Activated effector memory CD4-positive, alpha-beta T cell treated with Interleukin-2 at 50 U/mL for 16 hours (primary cell): ENCODE measurements at places on chromosomes 5 and 9.

- no peak for DNase-seq
Measured at GRCh38 chr9:103574056-103574455, 520.1 kb upstream of the SMC2 start.

DNA sequence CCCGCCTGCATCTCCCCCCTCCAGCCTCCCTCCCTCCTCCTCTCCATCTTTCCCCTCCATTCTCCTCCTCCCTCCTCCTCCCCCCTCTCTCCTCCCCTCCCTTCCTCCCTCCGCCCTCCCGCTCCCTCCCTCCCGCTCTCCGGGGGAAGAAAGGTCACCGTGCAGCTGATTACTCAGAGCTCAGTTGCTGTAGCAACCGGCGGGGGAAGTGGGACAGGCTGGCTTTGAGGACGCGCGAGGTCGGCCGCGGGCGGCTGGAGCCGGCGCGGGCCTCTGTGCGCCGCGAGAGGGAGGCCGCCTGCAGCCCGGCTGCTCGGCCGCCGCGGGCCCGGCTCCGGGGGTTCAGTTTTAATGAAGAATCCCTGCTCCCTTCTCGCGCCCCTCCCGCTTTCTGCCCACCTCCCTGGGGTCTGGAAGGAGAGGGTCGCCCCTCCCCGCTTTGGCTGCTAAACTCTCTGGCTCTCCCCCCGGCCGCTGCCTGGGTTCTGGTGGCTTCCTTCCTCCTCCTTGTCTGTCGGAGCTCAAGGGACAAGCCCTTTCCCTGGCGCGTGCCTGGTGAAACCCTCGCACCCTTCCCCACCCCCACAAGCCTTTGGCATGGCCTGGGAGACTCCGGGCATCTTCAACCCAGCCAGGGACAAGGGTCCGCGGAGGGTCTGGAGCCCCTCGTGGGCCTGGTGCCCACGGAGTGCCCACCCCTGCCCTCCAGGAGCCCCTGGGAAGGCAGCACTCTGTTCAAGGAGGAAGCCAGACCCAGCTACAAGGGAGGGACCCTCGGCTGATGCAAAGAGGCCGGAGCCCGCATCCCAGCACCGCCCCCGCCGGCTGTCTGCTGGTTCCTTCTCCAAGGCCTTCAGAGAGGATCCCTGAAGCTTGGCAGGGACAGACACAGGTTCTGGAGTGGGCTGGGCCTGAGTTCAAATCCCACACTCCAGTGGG lies 160.3 kb downstream of the C9orf50 start:
- DNase-seq = peak; percentile 80

DNA sequence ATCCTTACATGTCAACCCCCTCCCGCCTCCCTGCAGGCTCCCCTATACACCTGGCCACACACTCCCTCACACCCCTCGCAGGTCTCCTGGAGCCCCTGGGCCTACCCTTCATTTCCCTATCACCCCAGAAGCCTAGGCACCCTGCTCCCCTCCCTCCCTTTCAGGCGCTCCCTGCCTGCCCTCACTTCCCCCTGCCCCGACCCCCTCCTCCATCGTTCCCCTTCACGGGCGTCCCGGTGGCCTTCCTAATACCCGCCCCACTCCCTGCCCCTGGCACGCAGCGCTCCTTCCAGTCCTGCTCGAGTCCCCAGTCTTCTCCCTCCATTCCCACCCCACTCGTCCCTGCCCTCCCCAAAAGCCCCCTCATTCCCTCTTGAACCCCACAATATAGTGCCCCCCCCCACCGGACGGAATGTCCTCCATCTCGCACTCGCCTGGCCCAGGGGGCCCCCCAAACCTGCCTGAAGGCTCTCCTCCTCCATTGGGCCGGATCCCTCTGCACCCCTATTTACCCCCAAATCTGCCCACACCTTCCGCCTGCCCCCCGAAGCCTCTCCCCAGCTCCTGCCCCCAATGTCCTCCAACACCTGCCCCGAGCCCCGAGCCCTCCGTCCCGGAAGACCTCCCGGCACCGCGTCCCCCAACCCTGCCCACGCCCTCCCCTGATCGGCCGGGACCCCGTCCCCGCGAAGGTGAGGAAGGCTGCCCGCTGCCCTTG lies 746 bp downstream of the STRBP start:
- DNase-seq = no peak

DNA sequence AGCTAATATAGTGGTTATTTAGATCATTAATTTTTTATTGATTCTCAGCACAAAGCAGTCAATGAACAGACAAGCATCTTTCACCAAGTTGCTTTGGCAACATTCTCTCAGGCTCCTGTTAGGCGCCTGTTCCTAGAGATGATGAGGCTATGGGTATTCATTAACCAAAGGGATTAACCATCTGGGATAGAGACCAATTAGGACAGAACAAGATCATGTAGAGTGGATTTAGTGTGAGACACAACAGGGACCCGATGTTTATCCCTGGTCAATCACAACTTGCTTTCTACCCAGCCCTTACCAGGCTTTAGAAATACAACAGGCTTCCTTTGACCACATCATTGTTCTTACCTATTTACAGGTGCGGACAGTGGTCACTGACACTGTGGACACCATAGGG lies 82.2 kb downstream of the PJA2 start:
- DNase-seq = no peak

DNA sequence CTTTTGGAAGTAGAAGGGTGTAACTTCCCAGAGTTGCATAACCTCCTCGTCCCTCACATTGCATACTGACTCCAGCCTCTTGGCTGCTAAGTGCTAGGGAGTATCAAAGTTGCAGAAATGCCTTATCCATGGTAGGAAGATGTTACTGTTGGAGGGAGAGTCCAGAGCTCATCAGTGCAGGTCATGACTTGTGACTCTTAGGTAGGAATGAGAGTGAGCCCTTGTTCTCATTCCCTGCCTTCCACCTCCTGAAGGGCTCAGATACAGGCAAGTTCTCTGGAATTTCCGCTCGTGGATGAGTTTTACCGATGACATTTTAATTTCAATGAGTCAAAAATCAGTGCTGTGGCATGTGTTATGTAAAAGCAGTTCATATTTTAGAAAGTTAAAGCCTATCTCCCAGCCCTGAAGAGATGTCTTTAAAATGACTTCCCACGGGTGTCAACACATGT lies 17.0 kb downstream of the IRX1 start:
- no peak for DNase-seq

DNA sequence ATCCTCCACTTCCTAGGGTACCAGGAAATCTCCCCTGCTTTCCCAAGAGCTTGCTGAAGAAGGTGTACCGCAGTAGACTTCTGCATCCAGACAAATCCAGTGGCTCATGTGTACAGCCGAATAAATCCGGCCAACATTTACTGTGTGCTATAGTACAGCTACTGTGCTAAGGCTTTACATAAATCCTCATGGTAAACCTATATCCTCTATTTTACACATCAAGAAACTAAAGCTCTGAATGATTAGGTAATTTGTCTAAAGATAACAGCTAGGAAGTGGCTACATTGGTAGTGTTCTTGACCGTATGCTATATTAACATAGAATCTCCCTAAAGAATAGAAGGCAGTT lies 511 bp upstream of the WDR41 start:
- DNase-seq = no peak

DNA sequence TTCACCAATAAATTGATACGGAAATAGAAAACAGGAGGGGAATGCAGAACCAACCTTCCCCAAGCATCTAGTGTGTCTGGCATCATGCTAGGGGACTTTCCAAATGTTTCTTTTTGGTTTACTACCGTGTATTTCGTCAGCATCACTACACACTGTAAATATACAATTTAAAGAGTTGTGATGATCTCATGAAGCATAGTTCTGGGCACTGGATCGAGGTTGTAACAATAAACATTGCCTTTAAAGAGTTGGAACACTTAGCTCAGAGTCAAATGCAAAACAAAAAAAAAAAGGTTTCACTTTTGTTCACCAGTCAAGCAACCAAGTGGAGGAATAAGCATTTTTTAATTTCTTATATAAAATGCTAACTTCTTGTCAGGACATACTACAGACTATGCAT lies 2.9 kb upstream of the SCAI start:
- DNase-seq = no peak

DNA sequence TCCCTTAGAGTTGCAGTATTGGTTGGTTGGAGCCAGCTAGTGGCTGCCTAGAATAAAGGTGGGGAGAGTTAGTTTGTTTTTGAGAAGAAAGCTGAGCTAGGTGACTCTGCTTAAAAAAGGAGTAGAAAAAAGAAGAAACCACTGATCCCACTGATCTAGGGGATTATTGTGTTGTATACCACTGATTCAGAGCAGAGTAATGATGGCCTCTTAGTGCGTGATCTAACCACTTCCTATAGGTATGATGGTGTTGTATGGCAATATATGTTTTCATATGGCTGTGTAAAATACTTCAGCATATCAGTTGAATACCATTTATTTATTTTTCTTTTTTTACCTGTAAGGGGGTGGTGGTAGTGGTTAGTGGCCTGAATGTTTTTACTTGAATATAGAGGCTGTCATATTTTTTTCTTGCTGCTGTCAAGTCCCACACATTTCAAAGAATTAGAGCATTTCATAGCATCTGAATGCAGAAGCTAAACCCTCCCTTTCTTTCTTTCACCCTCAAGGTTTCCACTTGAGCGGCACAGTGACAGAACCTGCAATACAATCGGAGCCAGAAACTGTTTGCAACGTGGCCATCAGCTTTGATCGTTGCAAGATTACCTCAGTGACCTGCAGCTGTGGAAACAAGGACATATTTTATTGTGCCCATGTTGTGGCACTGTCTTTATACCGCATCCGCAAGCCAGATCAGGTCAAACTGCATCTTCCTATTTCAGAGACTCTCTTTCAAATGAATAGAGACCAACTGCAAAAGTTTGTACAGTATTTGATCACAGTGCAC lies 140.3 kb downstream of the ZSWIM6 start:
- no peak for DNase-seq

DNA sequence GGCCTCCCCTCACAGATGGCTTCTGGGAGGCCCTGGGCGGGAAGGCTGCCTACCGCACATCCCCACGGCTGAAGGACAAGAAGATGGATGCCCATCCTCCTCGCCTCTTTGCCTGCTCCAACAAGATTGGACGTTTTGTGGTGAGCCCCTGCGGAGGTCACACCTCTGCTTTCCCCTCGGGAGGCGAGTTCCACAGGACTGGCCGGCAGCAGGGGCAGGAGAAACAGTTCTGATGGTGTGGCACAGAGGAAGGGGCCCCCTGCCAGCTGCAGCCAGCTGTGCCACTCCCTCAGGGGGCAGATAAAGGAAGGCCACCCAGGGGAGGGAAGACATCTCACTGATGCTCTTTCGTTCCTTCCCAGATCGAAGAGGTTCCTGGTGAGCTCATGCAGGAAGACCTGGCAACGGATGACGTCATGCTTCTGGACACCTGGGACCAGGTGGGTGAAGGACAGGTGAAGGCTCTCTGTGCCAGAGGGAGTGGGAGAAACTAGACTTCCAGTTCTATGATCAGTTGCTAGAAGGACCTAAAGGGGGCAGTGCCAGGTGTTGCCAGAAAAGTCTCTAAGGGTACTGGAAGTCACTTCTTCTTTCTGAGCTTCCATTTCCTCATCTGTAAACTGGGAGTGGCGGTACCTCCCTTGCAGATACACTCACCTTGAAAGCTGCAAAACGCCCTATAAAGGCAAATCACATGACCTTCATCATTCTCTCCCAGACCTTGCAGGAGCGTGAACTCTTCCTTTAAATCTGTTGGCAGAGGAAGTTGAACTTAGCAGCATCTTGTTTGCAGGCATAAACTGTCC lies 41.0 kb downstream of the STOM start:
- no peak for DNase-seq

- no peak for DNase-seq
Measured at GRCh38 chr9:123642291-123643278, 286.6 kb downstream of the CRB2 start.

DNA sequence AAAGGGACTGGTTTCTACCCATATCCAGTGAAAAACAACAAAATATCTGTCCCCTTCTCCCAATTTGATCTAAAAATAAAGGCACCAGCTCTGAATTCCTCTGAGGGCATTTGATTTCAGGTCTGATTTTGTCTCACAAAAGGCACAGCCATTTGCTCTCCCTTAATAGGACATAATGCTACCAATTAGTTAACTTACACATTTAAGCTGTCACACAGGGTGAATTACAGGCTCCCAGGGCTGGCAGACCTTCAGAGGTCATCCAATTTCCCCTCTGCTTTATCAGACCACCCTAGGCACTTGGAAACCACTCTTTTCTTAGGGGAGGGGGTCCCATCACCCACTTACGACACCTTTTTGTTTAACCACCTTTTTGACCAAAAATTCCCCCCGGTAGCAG lies 319.9 kb downstream of the SPOCK1 start:
- DNase-seq = no peak

DNA sequence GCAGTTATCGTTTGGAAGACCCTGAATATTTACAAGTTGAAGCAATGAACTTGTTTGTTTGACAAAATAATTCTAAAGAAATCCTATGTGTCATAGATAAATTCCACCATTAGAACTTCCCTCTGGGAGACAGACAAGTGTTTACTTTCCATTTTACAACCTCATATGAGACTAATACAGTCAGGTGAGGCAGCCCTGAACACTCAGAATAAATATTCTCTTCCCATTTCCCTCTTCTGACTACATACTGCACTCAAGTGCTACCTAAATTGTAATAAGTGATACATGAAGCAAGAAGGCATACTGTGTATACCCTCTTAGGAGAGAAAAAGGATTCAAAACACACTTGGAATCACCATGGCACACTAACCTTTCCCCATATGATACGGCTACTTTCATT lies 6.8 kb downstream of the RASEF start:
- DNase-seq = no peak

DNA sequence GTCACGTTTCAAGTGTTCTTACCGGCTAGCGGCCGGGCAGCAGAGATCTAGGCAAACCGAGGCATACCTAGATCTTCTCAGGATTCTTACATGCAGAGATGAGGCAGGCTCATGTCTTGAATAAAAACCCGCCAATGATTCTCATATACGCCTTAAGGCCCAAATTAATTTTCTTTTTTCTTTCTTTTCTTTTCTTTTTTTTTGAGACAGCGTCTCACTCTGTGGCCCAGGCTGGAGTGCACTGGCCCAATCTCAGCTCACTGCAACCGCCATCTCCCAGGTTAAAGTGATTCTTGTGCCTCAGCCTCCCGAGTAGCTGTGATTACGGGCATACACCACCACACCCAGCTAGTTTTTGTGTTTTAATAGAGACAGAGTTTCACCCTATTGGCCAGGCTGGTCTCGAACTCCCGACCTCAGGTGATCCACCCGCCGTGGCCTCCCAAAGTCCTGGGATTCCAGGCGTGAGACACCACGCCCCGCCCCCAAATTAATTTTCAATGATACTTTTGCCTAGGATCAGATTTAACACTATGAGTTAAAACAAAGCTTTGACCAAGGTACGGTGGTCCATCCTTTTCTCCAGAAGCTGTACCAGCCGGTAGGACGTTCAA lies 1.5 kb downstream of the C9orf40 start:
- DNase-seq = no peak

- DNase-seq = no peak
Measured at GRCh38 chr5:145975361-145976066, 39.1 kb downstream of the SH3RF2 start.
